WERI-Rb-1 (cell line): ENCODE measurements at places on chromosomes 13 and 19.

GRCh38 chr13:63944911-63945310, 2529.3 kb upstream of the PCDH20 start:
- no peak for DNase-seq

DNA sequence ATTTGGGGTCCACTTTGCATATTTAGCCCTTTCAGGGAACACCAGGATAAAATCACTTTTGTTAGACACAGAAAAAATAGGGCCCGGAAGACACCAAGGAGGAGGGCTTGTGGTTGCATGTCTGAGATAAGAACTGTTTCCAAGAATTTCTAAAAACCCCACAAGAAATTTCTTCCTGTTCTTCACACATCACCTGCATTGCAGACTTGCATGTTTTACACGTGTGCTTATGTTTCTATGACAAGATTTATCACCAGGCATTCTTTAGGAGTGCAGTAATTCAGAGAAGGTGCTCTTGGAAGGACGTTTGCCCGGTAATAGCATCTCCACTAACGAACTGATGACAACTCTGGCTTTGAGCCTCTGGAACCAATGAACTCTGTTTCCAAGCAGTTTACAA, 7.1 kb upstream of the ACTL9 start:
- no peak for DNase-seq

- peak; percentile 96 for DNase-seq
Measured at GRCh38 chr19:42279902-42280814, 11.1 kb downstream of the CIC start.

DNA sequence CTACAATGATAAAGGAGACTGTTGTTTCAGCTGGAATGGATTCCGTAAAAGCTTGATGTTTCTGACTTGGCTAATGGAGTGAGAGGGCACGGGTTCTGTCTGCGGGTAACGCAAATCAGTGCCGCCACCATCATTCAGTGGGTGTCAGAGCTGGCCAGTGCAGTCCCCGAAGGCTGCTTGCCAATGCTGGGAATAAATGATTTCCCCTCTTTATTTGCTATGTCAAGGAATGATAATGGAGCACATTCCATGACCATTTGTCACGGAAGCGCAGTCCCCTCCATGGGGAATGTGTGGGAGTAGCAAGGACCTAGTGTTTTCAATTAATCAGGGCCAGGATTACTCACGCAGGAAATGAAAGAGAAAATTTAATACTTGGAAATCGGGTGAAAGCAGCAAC, 899.3 kb downstream of the UQCRFS1 start:
- DNase-seq: no peak

DNA sequence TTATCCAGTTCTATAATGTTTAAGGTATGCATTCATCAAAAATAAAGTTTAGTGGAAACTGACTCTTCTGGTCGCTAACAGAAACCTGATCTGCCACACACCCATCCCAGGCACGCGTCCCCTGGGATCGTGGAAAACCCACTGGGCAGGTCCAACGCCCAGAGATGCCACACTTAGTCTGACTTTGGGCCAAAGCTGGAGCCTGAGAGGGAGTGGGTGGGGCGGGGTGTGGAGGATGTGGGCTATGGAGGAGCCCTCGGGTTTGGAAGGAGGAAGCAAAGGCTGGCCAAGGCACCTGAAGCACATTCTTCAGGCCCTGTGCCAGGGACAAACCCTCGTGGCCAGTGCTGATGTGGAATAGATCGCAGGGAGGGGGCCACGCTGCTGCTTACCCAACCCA, 2.5 kb downstream of the IGFL1 start:
- DNase-seq: no peak

DNA sequence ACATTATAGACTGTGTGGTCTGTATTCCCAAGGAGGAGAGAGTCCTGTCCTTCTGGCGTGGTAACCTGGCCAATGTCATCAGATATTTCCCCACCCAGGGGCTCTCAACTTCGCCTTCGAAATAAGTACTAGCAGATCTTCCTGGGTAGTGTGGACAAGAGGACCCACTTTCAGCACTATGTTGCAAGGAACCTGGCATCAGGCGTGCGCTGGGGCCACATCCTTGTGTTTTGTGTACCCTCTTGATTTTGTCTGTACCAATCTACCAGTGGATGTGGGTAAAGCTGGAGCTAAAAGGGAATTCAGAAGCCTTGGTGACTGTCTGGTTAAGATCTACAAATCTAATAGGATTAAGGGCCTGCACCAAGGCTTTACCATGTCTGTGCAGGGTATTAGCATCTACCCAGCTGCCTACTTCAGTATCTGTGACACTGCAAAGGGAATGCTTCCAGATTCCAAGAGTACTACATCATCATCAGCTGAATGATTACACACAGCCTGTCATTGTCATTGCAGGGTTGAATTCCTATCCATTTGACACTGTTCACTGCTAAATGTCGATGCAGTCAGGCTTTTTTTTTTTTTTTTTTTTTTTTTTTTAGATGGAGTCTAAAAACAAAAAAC, 148.0 kb downstream of the PRR20E start:
- DNase-seq: peak; percentile 23

- no peak for DNase-seq
Measured at GRCh38 chr13:30134578-30134977, 172.8 kb downstream of the KATNAL1 start.

- DNase-seq: no peak
Measured at GRCh38 chr13:51066091-51066831, 44.8 kb downstream of the C13orf42 start.

- no peak for DNase-seq
Measured at GRCh38 chr19:51737389-51737788, 13.6 kb upstream of the HAS1 start.

GRCh38 chr13:102680842-102681740, 13.8 kb downstream of the METTL21C start:
- DNase-seq: no peak

- no peak for DNase-seq
Measured at GRCh38 chr13:27868641-27869435, 51.0 kb upstream of the PDX1 start.

DNA sequence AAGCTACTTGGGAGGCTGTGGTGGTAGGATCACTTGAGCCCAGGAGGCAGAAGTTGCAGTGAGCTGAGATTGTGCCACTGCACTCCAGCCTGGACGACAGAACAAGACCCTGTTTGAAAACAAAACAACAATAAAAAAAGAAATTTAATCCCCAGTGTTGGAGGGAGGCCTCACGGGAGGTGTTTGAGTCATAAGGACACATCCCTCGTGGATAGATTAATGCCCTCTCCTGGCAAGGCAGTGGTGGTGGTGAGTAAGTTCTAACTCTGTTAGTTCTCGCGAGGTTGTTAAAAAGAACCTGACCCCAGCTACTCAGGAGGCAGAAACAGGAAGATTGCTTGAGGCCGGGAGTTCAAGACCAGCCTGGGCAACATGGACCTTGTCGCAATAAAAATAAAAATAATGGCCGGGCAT, 27.6 kb upstream of the SIN3B start:
- DNase-seq: no peak

DNA sequence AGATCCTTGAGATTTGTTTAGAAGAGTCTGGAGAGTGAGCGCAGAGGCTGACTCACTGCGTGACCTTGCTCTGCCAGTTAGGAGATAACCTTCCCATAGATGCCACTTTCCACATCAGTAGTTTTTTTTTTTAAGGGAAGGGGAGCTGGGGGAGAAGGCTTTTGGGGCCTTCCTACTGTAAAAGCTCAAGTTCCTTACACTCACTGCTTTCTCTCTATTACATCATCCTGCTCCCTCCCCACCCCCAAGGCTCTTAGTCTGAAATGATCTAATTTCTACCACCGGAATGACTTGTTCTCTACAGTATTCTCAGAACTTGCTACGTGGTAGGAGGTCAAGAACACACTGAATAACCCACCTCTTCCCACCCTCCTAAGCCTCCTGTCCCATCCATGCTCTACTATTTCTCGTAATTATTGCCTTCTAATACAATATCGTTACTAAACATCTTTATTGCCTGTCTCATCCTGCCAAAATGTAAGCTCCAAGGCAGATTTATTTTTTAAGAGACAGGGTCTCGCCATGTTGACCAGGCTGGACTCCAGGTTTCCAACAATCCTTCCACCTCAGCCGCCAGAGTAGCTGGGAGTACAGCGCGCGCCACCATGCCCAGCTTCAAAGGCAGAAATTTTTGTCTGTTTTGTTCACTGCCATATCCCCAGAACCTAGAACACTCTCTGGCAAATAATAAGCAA, 1.2 kb downstream of the LONP1 start:
- no peak for DNase-seq

DNA sequence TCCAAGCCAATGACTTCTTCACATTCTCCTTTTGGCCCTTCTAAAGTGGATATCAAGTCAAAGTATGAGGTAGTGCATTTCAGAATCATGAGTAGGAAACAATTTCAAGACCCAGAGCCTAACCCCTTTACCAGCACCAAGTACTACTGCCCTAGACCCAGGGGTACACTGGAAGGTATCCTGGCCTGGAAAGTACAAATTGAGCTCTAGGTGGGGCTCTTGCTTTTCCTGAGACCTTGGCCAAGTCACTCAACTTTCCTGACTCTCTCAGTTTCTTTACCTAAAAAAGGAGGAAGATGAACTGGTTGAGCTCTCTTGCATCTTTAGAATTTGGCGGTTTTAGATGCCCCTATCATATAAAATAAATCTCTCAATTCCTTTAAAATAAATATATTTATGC, 204.7 kb downstream of the FGF14 start:
- DNase-seq: peak; percentile 59

GRCh38 chr13:23876265-23876664, 12.9 kb downstream of the MIPEP start:
- DNase-seq: peak; percentile 53

DNA sequence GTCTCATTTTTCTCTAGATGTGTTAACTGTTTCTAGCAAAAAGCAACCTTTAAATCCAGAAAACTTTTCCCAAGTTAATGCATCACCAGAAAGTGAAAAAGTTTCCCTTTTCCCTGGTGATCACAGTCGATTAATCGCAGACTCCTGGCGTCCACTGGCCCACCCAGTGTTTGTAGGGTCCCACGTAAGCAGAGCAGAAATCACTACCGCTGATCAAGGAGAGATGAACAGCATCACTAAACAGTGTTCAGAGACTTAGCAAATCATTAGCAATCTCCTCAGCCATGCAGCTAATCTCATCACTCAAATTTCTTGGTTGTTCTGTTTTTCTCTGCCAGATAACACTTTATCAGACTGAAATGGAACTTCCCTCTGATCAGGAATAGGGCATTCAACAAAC, 184.2 kb downstream of the EFNB2 start:
- no peak for DNase-seq

DNA sequence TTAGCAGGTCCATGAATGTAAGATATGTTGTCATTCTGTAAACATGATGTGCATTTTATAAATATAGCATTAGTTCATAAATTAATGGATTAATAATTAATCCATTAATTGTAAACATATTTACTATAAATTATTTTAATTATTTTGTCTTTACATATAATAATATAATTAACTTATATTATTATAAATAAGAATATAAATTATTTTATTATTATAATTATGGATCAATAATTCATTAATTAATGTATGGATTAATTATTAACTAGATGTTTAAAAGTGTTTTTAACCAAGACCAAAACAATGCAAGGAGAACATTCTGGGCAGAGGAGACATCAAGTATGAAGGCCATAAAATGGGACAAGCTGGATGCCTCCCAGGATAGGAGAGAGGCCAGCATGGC, 72.0 kb downstream of the RUBCNL start:
- DNase-seq: no peak

DNA sequence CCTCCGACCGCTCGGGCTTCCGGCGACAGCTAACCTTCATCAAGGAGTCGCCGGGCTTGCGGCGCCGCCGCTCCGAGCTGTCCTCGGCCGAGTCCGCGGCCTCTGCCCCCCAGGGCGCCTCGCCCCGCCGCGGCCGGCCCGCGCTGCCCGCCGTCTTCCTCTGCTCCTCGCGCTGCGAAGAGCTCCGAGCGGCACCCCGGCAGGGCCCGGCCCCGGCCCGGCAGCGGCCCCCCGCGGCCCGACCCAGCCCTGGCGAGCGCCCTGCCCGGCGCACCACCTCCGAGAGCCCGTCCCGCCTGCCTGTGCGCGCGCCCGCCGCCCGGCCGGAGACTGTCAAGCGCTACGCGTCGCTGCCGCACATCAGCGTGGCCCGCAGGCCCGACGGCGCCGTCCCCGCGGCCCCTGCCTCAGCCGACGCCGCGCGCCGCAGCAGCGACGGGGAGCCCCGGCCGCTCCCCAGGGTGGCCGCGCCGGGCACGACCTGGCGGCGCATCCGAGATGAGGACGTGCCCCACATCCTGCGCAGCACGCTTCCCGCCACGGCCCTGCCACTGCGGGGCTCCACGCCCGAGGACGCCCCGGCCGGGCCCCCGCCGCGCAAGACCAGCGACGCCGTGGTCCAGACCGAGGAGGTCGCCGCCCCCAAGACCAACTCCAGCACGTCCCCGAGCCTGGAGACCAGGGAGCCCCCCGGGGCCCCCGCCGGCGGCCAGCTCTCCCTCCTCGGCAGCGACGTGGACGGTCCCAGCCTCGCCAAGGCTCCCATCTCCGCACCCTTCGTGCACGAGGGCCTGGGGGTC, 9.6 kb downstream of the C19orf25 start:
- DNase-seq: no peak

- DNase-seq: no peak
Measured at GRCh38 chr13:50215399-50215798, 200.2 kb downstream of the KCNRG start.

DNA sequence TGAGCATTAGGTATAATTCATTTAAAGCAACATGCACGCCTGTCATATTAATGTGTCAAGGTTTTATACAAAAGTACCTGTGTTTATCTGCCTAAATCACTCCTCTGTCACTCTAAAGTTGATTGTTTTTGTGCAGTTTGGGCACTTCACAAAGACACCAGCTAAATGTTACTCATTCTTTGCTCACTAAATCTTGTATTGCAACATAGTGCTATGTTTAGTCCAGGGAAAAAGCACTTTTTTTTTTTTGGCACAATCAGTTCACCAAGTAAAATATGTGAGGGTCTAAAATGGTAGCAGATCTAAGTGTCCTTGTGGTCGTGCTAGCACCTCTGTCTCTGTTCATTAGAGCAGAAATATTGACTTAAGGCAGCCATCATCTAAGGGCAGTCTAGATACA, 2526.7 kb upstream of the PCDH20 start:
- DNase-seq: no peak
